ENCODE measurements at places on chromosomes 1 and 21. TPM values are rescaled to one million over a fixed set of nuclear protein-coding genes. Genes with fewer than 3 reads are reported as not detected.

GRCh38 chr21:39882151-39882838 lies 15.1 kb downstream of the PCP4 start:
- DNase-seq = no peak

DNA sequence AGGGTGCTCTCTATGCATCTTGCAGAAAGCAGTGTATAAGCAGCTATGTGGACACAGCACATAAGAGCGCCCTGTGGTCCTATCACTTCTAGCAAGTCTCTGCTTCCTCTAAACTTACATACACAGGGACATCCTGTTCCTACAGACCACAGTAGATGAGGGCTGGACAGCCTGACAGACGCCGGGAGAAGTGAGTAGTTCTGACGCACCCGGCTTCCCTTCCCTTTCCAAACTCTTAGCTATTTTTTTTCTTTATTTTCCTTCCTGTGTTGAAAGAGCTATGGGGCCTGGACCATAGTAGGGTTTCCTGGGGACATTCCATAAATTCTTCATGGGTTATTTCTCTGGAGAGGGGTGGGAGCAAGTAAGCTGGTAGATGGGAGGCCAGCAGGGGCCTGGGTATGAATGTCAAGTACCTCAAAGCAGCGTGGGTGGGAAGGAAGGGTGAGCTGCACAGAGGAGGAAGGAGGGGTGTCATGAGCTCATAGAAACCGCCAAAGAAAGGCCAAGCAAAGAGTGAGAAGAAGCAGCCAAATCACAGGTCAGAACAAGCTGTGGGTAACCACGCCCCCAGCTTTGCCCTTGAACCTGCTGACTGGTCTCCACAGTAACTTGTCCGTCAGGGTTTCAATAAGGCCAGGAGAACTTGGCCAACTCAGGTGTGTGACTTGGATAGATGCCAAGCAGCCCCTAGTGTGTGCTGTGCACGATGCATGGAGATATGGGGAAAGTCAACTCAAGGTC lies 36.6 kb downstream of the PLXNA2 start:
- DNase-seq = peak; percentile 90

GRCh38 chr21:31597683-31598082 lies 61.8 kb upstream of the SOD1 start:
- DNase-seq = no peak

The BEST4 gene
- not detected for total RNA-seq

GRCh38 chr1:194014014-194014413 lies 827.6 kb upstream of the B3GALT2 start:
- no peak for DNase-seq

DNA sequence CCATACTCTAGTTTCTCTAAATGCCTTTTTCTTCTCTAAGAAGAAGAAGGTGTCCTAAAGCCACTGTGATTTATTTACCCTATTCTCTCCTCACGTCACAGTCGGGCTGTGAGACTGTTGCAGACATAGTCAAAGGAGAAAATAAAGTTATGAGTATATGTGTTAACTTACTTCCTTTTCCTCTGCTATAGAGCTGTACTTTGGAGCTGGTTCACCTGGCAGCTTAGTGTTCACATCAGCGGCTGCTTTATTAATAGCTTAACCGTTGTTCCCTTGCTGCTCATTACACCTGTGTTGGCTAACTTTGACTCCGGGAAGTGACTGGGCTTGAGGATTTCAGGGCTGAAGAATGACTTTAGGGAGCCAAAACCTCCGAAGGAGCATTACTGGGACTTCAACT lies 3.6 kb downstream of the PFKFB2 start:
- DNase-seq = no peak

DNA sequence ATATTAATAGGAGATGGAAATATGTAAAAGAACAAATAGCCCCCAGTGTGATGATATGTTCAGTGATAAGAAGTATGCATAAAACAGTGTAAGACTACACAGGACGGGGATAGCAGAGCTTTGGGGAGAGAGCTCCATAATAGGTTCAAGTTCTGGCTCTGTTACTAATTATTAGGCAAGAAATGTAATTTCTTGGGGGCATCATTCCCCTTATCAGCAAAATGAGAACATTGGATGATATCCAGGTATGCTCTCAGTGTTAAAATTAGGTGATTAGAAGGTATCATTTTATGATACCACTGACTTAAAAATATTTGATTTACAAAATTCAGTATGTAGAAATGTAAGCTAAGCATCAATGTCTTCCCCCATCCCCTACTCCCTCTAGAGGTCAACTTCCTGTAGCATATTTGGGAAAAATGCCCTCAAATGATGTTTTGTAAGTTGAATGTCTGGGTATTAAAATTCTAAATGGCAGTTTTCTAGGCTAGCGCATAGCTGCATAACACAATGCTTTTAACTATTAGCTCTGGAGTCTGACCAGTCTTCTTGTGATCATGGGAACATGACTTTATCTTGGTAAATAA lies 585.7 kb upstream of the CAMK1G start:
- peak; percentile 10 for DNase-seq
